ENCODE measurements at places on chromosomes 1 and 21.

GRCh38 chr1:18682375-18682774 is 51.7 kb downstream of the PAX7 start:
- no peak for DNase-seq

DNA sequence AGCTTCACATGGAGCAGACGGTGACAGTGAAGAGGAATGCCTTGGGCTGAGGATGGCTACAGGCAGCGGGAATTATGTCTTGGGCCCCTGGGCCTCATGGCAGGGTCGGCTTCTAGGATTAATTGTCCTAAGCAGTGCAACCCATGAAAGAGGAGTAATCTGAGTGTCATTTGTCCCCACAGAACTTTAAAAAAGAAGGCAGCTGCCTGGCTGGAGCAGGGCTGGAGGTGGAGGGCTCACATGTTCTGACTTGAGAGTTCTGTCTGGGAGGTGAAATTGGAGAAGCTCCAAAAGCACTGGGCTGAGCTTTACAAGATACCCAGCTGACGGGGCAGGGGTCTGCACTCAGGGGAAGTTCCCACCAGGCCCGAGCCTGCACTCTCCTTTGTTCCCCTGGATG is 22.6 kb downstream of the CACNA1S start:
- no peak for DNase-seq

DNA sequence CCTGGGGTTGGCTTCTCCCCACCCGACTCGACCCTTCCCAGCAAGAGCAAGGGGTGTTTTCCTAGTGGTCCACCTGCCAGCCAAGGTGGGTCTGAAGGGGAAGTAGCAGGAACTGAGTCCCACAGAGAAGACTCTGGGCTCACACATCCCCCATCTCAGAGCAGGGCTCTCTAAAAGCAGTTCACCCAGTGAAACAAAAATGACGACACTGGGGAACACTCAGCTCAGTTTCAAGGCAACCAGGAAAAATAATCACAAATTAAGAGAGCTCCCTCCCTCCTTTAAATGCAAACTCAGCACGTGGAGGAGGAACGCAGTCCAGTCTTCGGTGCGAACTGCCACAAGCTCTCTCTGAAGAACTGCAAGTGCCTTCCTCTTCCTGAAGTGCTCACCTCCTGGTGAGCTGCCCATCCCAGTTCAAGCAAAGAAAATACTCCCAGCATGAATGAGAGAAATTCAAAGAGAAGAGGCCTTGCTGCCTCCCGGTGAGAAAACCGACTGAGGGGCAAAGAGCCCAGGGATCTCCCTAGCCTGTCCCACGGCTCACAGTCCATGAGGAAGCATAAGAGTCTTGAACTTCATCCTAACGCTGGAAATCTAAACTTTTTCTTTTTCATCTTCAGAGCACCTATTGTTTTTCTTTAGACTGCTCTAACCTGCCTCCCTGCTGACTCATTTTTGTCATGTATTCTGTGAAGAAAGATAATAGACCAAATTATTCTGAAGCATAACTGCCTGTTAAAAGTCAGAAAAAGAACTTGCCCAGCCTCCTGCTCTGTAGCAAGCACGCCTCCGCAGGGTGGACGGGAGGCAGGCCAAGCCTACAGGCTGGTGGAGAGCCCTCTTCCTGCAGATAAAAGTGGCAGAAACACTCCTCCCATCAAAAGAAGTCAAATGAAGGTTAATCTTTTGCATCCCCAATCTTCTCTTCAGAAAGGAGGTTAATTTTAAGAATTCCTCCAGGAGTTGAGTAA is 281.4 kb downstream of the HHIPL2 start:
- no peak for DNase-seq

DNA sequence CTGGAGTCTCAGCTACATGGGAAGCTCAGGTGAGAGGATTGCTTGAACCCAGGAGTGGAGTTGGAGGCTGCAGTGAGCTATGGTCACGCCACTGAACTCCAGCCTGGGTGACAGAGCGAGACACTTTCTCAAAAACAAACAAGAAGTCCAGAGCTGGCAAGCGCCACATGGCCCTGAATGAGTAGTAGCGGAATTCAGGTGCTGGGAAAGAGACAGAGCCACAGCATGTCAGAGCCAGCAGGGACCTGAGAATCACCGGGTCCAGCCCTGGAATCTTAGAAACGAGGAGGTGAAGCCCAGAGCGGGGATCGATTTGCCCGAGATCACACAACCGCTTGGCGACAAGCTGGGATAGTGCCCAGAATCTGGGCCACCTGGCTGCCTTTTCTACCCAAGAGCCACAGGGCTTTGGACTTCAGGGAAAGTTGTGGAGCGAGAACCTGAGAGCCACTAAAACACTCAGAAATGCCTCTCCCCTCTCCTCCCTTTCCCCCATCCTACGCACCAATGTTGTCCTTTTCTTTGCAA is 9.8 kb downstream of the ARL8A start:
- DNase-seq: no peak

- no peak for DNase-seq
Measured at GRCh38 chr1:245550720-245551043, 395.9 kb downstream of the KIF26B start.

DNA sequence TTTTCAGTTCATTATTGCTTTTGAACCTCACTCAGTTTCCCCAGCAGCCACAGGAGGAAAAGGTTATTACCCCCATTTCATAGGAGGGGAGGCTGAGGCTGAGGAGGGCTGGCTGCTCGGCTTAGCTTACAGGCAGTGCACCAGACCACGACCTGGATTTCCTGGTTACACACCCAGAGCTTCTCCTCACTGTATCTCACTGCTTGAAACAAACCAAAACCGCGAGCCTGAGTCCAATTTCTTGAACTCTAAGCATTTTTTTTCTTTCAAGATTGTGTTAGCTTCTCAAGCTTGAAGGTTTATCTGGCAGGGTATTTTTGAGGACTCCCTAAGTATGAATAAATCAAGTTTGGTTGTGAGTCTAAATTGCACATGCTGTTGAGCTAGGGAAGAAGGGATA is 188.9 kb upstream of the EDN2 start:
- peak; percentile 47 for DNase-seq

- no peak for DNase-seq
Measured at GRCh38 chr1:19643121-19643520, 990 bp upstream of the NBL1 start.

DNA sequence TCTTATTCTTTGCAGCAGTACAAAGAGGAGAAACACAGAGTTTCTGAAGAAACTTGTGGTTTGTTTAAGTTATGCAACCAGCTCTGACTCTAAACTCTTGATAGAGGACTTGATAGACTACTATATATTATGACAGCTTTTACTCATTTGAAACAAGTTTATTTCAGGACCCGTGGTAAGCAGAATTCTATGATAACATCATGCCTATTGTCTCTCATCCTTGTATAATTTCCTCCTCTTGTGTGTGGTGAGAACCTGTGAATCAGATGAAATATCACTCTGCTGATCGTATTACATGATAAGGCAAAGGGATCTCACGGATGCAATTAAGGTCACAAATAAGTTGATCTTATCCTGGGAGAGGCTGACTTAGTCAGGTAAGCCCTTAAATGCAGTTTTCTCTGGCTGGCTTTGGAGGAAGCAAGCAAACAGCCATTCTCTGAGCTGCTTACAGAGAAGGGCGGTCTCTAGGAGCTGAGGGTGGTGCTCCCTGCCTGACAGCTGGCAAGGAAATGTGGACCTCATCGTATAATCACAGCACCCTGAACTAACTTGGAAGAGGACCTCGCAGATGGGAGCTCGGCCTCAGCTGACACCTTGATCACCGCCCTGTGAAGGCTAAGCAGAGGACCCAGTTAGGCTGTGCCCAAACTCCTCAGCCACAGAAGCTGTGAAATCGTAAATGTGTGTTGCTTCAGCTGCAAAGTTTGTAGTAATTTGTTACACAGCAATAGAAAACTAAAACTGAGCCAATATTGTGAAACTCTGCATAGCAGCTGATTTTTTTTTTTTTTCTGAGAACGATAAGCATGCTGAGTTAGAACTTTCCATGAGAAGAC is 151.1 kb upstream of the DPT start:
- no peak for DNase-seq

DNA sequence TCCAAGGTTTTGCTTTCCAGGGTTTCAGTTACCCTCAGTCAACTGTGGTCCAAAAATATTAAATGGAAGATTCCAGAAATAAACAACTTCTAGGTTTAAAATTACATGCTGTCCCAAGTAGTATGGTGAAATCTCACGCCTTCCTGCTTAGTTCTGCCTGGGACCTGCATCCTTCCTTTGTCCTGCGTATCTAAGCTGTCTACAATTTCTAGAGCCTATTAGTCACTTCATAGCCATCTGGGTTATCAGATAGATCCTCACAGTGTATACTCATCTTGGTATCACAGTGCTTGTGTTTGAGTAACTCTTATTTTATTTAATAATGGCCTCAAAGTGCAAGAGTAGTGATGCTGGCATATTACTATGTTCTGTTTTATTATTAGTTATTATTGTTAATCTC is 157.7 kb downstream of the ROR1 start:
- DNase-seq: no peak

DNA sequence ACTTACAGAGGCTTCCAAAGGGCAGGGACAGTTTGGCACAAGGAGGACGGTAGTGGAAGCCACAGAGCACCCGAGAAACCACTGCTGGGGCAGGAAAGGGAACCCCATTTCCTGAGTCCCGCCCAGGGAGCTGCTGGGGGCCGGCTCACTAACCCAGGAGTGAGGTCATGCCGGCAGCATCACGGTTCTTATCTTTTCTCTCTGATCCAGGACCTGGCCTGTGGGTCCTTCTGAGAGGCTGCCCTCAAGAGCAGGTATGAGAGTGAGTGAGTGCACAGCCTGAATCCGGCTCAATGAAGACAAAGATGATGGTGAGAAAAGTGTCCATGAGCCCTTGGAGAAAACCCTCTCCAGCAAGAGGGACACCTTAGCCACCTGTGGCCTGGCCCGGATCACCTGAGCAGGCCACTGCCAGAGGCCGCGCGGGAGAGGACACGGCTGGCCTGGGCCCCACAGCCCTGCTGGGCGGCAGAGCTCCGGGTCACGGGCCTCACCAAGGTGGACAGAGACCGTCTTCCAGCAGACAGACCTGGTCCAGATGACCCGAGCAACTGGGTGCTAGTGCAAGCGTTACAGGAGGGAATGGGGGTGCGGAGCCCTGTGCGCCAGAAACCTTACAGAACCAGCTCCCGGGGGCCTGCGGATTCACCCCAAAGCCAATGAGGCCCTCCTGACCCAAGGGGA is 94.9 kb downstream of the RIPK4 start:
- no peak for DNase-seq

DNA sequence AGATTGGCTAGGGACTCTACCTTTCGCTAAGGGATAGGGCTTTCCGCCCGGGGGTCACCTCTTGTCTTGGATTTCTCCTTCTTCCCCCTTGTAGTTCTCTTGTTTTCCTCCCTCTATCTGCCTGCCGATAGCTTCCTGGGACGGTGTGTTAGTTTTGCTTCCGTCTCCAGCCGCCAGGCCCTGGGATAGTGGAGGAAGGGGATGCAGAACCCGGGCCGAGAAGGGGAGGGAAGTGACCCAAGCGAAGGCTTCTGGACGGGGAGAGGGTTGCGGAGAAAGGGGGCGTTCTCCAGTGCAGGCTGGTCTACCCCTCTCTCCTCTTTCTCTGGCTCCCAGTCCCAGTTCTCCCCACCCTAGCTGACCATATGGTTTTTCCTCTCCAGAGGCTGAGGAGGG is 871 bp downstream of the TUFT1 start:
- DNase-seq: no peak
